ENCODE measurements at places on chromosomes 2 and 18. TPM values are rescaled to one million over a fixed set of nuclear protein-coding genes. Genes with fewer than 3 reads are reported as not detected.

DNA sequence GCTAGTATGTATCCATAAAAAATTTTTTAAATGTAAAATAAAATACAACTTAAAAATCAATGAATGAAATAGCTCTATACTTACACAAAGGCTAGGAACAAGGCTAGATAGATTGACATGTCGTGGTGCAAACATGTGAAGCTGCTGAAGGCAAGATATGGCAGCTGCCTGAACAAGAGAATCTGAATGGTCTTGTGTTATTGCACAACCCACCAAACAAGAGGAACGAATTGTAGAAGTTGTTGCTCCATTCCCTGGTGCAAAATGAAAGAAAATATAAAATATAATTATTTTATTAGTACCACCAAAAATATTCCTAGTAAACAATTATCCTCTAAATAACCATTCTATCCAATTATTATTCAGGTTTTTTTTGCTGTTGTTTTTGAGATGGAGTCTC, 46.4 kb downstream of the HEATR5B start:
- H3K27ac ChIP-seq, result no peak overlapping the region
- no peak for DNase-seq
- H3K36me3 ChIP-seq, result peaks cover 92% of the 10 kb centered on the region
- H3K4me3 ChIP-seq, result no peak overlapping the region

GRCh38 chr18:23301972-23302371, 151.1 kb upstream of the RIOK3 start:
- no peak overlapping the region for H3K4me3 ChIP-seq
- H3K27ac ChIP-seq, result no peak overlapping the region
- H3K27me3 ChIP-seq, result no peaks in the 10 kb centered on the region
- no peaks in the 10 kb centered on the region for H3K4me1 ChIP-seq

DNA sequence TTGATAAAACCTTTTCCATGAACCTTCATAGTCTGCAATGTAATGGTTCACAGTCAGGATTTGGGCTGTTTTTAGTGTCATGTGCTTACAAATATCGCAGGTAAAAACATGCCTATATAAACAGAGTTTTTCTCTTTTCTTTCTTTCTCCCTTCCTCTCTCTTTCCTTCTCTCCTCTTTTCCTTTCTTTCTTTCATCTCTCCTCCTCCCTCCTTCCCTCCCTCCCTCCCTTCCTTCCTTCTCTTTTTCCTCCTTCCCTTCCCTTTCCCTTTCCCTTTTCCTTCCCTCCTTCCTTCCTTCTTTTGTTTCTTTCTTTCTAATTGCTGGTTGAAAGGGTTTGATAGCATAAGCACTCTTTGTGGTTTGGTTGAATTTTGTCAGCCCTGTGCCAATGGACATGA, 9.6 kb upstream of the NPPC start:
- no peaks in the 10 kb centered on the region for H3K4me1 ChIP-seq
- H3K27me3 ChIP-seq, result no peaks in the 10 kb centered on the region
- no peak overlapping the region for H3K4me3 ChIP-seq
- DNase-seq, result no peak

GRCh38 chr2:111135910-111136297, 15.2 kb downstream of the BCL2L11 start:
- H3K27me3 ChIP-seq, result no peaks in the 10 kb centered on the region
- no peak overlapping the region for H3K4me3 ChIP-seq
- H3K36me3 ChIP-seq, result peaks cover 26% of the 10 kb centered on the region
- H3K27ac ChIP-seq, result no peak overlapping the region
- no peak for DNase-seq

GRCh38 chr2:44836174-44836573, 105.3 kb upstream of the SIX3 start:
- no peak for DNase-seq
- no peak overlapping the region for H3K4me3 ChIP-seq
- no peak overlapping the region for H3K27ac ChIP-seq
- no peaks in the 10 kb centered on the region for H3K27me3 ChIP-seq
- H3K4me1 ChIP-seq, result no peaks in the 10 kb centered on the region
- H3K36me3 ChIP-seq, result no peaks in the 10 kb centered on the region

DNA sequence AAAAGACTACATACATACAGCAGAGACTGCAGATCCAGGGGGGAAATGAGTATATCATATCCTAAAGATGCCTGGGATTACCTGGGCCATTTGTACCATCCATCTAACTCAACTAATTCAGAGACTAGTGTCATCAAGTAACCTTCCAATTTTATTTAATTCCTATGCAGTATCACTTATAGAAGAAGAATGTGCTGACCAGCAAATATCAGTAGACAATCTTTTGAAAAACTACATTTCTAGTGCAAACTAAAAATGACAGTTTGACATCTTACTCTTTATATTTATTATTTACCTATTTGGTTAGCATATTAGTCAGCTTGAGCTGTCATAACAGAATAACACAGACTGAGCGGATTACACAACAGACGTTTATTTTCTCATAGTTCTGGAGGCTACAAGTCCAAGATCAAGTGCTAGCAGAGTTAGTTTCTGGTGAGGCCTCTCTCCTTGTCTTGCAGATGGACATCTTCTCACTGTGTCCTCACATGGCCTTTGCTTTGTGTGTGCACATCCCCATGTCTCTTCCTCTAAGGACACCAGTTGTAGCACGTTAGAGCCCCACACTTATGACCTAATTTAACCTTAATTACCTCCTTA, 47.0 kb downstream of the NCKAP5 start:
- H3K4me1 ChIP-seq, result no peaks in the 10 kb centered on the region
- H3K27me3 ChIP-seq, result no peaks in the 10 kb centered on the region
- no peak overlapping the region for H3K4me3 ChIP-seq
- H3K27ac ChIP-seq, result no peak overlapping the region

GRCh38 chr2:74915743-74916142, 42.7 kb upstream of the POLE4 start:
- no peak overlapping the region for H3K27ac ChIP-seq
- H3K27me3 ChIP-seq, result peaks cover 71% of the 10 kb centered on the region
- no peak for DNase-seq

- no peaks in the 10 kb centered on the region for H3K4me1 ChIP-seq
- peak; percentile 28 for DNase-seq
- H3K36me3 ChIP-seq, result no peaks in the 10 kb centered on the region
- no peak overlapping the region for H3K27ac ChIP-seq
Observed at GRCh38 chr2:144162652-144163051, 357.3 kb downstream of the ZEB2 start.

GRCh38 chr2:45894211-45894610, 242.7 kb downstream of the PRKCE start:
- no peaks in the 10 kb centered on the region for H3K27me3 ChIP-seq
- H3K4me1 ChIP-seq, result peaks cover 64% of the 10 kb centered on the region
- no peaks in the 10 kb centered on the region for H3K36me3 ChIP-seq

GRCh38 chr2:219155054-219155644, 5.5 kb downstream of the NHEJ1 start:
- no peak overlapping the region for H3K4me3 ChIP-seq
- peak; percentile 90 for DNase-seq
- peaks cover 4% of the 10 kb centered on the region for H3K4me1 ChIP-seq
- H3K27me3 ChIP-seq, result no peaks in the 10 kb centered on the region
- peaks cover 12% of the 10 kb centered on the region for H3K36me3 ChIP-seq

- no peak for DNase-seq
- H3K27me3 ChIP-seq, result no peaks in the 10 kb centered on the region
- H3K4me1 ChIP-seq, result no peaks in the 10 kb centered on the region
- no peak overlapping the region for H3K4me3 ChIP-seq
- no peaks in the 10 kb centered on the region for H3K36me3 ChIP-seq
Observed at GRCh38 chr18:59387687-59388565, 28.9 kb upstream of the LMAN1 start.

GRCh38 chr2:11203480-11203879, 48.2 kb downstream of the SLC66A3 start:
- no peak for DNase-seq
- peaks cover 13% of the 10 kb centered on the region for H3K36me3 ChIP-seq
- H3K27me3 ChIP-seq, result no peaks in the 10 kb centered on the region
- no peak overlapping the region for H3K27ac ChIP-seq
- no peaks in the 10 kb centered on the region for H3K4me1 ChIP-seq
- H3K4me3 ChIP-seq, result no peak overlapping the region

DNA sequence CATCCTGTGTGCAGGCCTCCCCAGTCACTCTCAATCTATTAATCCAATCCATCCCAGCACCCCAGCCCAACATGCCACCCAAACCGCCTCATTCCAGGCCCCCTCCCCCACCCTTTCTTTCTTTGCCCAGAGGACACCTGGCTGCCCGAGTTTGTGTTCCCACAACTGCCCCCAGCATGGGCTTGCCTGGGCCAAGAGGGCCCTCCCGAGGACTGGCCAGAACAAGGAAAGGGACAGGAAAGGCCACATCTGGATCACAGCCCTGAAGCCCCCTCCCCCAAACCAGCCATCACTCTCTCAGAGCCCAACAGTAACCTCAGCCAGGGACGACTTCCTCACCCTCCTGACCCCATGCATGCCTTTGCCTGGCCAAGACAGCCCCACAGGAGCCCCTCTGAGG, 1.2 kb downstream of the TNS1 start:
- peak overlapping the region; percentile 40 for H3K4me3 ChIP-seq
- DNase-seq, result no peak
- H3K4me1 ChIP-seq, result peaks cover 20% of the 10 kb centered on the region
- H3K27ac ChIP-seq, result no peak overlapping the region
- H3K27me3 ChIP-seq, result no peaks in the 10 kb centered on the region

DNA sequence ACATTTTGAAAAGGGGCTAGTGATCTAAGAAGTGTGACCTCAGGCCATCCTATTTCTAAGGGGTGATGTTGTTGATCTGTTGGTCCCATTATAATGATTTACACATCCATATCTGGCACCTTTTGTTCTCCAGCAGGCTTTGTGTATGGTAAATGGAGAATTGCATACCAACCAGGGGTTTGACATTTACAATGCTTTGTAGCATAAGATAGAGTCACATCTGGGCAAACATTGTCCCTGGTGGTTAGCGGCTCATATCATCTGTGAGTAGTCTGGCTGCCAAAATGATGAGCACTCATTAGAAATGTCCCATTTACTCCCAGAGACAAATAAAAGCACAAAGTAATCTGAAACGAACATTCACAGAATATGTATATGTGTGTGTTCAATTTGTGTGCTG, 1775.5 kb upstream of the CELF4 start:
- no peak overlapping the region for H3K4me3 ChIP-seq
- DNase-seq, result no peak
- no peaks in the 10 kb centered on the region for H3K4me1 ChIP-seq
- H3K36me3 ChIP-seq, result no peaks in the 10 kb centered on the region
- H3K27ac ChIP-seq, result no peak overlapping the region
- no peaks in the 10 kb centered on the region for H3K27me3 ChIP-seq

- no peak overlapping the region for H3K4me3 ChIP-seq
- no peaks in the 10 kb centered on the region for H3K27me3 ChIP-seq
- H3K27ac ChIP-seq, result no peak overlapping the region
- DNase-seq, result no peak
- H3K4me1 ChIP-seq, result peaks cover 16% of the 10 kb centered on the region
Observed at GRCh38 chr2:73037947-73038585, 33.4 kb downstream of the SFXN5 start.

DNA sequence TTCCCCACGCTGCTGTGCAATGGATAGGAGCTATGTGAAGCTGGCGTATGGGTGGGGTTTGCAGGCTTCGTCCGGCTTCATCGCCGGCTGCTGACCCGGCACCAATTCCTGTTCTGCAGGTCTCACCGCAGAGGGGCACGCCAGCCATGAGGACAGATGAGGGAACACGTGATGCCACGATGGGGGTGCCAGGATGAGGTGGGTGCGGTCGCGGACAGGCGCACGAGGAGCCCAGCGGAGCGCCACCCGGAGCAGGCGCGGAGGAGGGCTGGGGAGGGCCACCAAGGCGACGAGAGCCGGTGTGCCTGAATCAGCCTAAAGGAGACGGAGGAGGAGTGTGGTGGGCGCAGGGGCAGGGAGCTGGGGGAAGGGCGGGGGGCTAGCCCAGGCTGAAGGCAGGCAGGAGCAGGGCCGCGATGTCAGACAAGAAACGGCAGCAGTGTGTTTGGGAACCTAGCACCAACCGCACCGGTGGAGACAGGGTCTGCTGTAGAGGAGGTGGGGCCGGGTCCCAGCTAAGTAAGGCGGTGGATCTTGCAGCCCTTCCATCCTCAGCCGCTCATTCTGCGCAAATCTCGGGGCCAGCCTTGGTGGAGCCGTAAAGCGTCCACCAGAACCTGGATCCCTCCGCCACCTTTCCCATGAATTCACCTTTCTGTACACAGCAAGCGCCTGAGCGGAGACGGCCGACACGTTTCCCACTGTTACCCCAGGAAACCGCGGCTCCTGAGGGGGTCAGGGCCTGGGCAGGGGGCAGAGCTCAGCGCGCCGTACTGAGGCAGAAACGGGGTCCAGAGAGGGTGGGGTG, 17.0 kb upstream of the CD8A start:
- H3K27me3 ChIP-seq, result peaks cover 21% of the 10 kb centered on the region
- H3K36me3 ChIP-seq, result no peaks in the 10 kb centered on the region
- H3K4me1 ChIP-seq, result peaks cover 26% of the 10 kb centered on the region
- H3K4me3 ChIP-seq, result peak overlapping the region; percentile 60
- peak; percentile 87 for DNase-seq

GRCh38 chr2:12918835-12919445, 202.2 kb downstream of the TRIB2 start:
- H3K4me3 ChIP-seq, result no peak overlapping the region
- no peaks in the 10 kb centered on the region for H3K36me3 ChIP-seq
- DNase-seq, result peak; percentile 82
- H3K27ac ChIP-seq, result peak overlapping the region; percentile 62

DNA sequence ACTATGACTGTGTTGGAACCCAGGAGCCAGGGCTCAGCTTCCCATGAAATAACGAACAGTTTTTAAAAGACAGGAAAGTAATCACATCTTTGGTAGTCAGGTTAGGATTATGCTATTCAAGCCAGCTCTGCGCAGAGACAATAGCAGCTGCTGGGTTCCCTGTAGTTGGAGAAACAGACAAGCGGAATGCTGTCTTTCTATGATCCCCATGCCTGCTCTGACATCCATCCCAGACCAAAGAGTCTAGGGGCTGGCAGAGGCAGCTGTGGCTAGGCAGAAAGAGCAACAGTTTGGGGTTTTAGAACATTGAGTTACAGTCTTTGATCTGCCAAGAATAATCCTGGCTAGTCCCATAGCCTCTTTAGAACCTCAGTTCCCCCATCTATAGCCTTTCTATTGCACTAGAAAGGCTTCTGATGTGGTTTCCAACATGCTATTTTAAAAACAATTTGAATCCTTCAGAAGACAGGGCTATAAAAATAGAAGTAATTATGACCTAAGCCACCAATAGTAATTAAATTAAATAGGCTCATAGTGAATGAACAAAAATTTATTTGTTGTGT, 146.8 kb downstream of the MTX2 start:
- H3K4me1 ChIP-seq, result peaks cover under 1% of the 10 kb centered on the region
- H3K36me3 ChIP-seq, result no peaks in the 10 kb centered on the region
- H3K4me3 ChIP-seq, result no peak overlapping the region
- no peak for DNase-seq

The ALPG gene
- total RNA-seq, result not detected

The DYNAP gene
- not detected for total RNA-seq

The IL1RN gene
- total RNA-seq, result 29.3 TPM

The CD8B gene
- not detected for total RNA-seq

The NAT8 gene
- not detected for total RNA-seq

The ABI2 gene
- 29.5 TPM for total RNA-seq

The TGFA gene
- not detected for total RNA-seq

The COPS7B gene
- 25.8 TPM for total RNA-seq

The CCDC102B gene
- 4.1 TPM for total RNA-seq

The ARHGEF33 gene
- 0.73 TPM for total RNA-seq

The FAM237A gene
- total RNA-seq, result not detected

The ALPI gene
- total RNA-seq, result not detected

The NRP2 gene
- 56.9 TPM for total RNA-seq

The RTP5 gene
- not detected for total RNA-seq

The HSBP1L1 gene
- 4.1 TPM for total RNA-seq
